ENCODE measurements at places on chromosomes 13 and 19.

DNA sequence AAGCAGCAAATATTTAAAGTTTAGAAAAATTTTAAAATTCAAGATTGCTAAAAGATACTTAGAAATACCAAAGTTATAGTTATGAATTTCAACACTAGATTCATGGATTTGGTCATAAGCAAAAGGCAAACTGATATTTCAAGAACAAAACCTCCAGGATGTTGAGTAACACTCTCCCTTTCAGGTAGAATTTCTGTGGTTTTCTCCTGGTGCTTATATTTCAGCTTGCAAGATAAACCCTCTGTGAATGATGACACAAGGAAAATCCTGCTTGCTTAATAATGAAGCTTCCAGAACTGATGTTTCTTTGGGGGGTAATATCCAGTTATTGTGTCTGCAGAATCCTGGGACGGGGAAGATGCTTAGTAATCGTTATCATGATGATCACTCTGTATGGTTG lies 320.3 kb upstream of the EDNRB start:
- DNase-seq: peak; percentile 35

GRCh38 chr19:55149078-55150003 lies at the start of gene TNNT1:
Gene TNNT1 (minus strand): TSS chr19:55149206. CDS start chr19:55147157, 2,049 bp downstream.
- no peak for DNase-seq

DNA sequence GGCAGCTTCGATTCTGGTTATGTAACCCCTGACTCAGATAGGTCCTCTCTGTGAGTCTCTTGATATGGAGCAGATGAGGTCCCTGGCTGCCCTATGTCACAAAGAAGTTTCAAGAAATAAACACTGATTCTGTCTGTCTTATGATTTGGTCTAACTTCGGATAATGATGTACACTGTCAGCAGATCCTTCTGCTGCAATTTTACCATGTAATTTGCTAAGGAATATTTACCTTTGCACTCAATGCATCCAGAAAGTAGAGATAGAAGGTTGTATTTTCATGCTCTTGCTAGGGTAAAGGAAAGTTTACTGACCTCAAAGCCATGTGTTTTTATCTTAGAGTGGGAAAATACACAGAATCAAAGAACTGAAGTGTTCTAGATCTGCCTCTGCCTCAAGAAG lies 98.2 kb downstream of the KLF5 start:
- DNase-seq: no peak

GRCh38 chr13:113020323-113021080 lies 51.5 kb downstream of the MCF2L start:
- DNase-seq: no peak

GRCh38 chr19:42109896-42110295 lies 22.4 kb downstream of the POU2F2 start:
- DNase-seq: no peak

- peak; percentile 1 for DNase-seq
These were observed 2237.8 kb downstream of the PCDH9 start for GRCh38 chr13:64992314-64992713.

GRCh38 chr13:64778002-64778401 lies 2452.1 kb downstream of the PCDH9 start:
- no peak for DNase-seq

GRCh38 chr13:101845245-101846020 lies 393.0 kb downstream of the ITGBL1 start:
- DNase-seq: peak; percentile 68

DNA sequence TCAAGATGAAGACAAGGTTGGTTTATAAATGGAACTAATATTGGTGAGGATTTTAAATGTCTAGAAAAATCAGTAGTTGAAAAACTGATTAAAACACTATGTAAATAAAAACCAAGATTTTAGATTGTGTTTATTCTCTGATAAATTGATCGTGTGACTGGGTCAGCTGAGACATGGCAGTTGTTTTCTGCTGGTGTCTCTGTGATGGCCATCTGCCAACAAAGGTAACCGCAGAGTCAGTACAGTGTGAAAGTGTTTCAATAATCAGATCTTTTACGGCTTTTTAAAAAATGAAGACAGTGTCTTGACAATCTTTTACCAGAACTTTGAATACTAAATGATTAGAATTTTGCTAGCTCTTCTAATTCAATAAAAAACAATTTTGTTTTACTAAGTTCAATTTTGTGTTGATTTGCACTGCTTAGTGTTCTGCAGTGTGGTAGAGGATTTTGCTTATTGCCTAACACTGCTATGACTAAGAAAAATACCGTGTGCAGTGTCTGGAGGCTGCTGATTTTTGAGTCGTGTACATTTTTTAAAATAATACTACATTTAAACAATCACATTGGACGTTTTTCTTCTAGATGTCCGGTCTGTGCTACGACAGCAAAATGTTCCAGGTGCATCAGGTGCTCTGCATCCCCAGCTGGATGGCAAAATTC lies 32.7 kb upstream of the GPR183 start:
- peak; percentile 41 for DNase-seq

DNA sequence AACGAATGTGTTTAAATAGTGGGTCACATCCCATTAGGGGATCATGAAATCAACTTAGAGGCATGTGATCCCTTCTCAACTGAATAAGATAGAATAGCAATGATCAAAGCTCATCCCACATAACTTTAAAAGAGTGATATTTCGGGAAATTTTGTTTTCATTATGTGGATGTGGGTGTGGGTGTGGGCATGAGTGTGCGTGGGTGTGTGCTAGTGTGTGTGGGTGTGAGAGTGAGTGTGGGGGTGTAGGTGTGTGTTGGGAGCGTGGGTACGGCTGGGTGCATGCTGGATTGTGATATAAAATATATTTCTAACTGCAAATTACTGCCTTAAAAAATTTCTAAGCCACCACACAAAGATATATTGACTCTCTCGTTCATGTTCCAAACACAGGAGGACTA lies 15.9 kb downstream of the RXFP2 start:
- DNase-seq: no peak

DNA sequence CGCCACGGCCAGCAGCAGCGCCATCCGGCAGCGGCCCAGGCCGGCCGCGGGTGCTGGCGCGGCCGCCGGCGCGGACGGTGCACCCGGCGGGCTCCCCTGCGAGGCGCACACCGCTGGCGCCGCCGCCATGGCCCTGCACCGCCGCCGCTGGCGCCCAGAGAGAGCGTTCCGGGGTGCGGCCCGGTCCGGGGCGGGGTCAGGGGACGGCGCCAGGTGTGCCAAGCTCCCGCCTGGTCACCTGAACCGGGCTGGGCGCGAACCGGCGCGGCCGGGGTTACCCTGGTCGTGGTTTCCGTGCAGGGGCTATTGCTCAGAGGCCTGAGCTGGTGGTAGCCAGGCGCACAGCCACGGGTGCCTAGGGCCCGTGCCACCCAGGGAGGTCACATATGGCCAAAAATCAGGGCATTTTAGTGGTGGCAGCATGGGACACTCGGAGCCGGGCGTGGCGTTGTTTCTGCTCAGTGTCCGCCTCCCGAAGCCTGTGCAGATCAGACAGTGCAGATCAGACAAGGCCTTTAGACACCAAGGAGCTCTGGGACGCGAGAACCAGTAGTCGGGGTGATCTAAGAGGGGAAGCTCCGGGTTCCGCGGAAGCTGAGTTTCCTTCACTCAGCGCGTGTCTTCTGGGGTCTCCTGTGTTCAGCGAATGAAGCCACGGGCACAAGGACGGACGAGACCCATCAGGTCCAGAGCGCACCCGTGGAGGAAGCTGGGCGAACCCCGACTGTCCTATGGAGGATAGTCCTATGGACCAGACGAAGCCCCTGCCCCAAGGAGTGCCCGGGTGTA lies at the start of gene TMEM238:
TMEM238 (minus strand) TSS at position 162 of the 789 bp plus-strand sequence; CDS start at position 129, 33 bp downstream.
- no peak for DNase-seq

DNA sequence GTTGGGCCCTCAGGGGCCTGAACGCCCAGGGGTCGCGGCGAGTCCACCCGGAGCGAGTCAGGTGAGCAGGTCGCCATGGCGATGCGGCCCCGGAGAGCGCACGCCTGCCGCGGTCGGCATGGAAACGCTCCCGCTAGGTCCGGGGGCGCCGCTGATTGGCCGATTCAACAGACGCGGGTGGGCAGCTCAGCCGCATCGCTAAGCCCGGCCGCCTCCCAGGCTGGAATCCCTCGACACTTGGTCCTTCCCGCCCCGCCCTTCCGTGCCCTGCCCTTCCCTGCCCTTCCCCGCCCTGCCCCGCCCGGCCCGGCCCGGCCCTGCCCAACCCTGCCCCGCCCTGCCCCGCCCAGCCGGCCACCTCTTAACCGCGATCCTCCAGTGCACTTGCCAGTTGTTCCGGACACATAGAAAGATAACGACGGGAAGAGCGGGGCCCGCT lies at the start of gene CCNA1:
CCNA1 (plus strand) TSS at position 390 of the 439 bp plus-strand sequence. CDS start 562 bp downstream, outside the sequence.
- DNase-seq: no peak

- DNase-seq: peak; percentile 96
These were observed 31.7 kb downstream of the DNAJC15 start for GRCh38 chr13:43054803-43055802.

GRCh38 chr13:78036841-78037240 lies 118.2 kb upstream of the EDNRB start:
- DNase-seq: peak; percentile 33
